ENCODE measurements at places on chromosomes 3 and 15. TPM values are rescaled to one million over a fixed set of nuclear protein-coding genes. Genes with fewer than 3 reads are reported as not detected.
A peak's percentile ranks its signal among the peaks of the same experiment; 100 is the strongest.

Gene IGDCC3
- not detected for total RNA-seq

- DNase-seq = no peak
Measured at GRCh38 chr3:63724987-63725386, 72.5 kb downstream of the SNTN start.

GRCh38 chr3:79887213-79887612, 119.4 kb upstream of the ROBO1 start:
- DNase-seq = no peak

DNA sequence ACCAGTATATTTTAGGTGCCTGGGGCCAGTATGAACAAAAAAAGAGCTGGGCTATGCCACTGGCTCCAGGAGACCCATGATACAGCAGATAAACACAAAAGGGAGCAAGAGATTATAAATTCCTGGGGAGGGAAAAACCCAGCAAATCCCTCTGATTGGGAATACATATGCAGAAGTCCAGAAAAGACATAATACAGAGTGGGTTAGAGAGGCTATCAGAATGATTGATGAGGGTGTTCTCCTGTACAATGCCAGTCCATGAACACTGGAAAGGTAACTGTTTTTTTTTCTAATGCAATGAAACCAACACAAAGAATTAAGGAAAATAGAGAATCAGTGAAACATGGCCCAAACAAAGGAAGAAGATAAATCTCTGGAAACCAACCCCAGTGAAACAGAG, 5.4 kb upstream of the VPS39 start:
- no peak for DNase-seq

DNA sequence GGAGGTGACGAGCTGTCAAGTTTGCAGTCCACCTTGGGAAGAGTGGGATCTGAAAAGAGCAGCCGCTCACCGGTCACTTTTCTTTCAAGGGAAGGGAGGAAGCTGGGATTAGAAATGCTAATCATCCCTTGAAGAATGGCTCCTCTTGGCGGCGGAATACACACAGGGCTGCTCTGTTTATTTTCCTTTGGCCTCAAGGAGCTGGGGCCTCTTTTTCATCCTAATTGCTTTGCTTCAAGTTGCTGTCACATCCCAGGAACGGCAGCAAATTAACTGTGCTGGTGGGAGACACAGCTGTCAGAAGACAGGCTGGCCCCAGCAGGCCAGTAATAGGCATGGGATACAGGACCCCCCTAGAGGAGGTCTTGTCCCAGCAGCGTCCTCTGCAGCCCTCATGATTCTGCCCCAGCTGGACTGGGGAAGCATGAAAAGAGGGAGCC, 6.7 kb downstream of the KBTBD13 start:
- DNase-seq = peak; percentile 30

DNA sequence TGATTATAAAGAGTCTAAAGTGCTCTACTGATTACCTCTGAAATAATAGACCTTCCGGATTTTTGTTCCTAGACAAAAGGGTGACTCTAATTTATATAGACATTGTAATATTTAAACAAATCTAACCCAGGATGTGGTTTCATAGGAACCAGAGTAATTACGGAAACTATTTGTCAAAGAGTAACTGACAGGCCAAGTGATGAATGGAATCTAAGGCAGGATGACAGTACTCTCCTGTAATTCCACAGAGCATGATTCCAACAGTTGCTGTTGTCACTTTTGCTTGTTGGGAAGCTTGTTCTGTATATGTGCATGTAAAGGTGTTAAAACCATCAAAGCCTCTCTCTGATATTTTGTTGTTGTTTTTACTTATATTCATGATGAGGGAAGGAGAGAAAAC, 1141.0 kb downstream of the IGSF11 start:
- DNase-seq = peak; percentile 0

DNA sequence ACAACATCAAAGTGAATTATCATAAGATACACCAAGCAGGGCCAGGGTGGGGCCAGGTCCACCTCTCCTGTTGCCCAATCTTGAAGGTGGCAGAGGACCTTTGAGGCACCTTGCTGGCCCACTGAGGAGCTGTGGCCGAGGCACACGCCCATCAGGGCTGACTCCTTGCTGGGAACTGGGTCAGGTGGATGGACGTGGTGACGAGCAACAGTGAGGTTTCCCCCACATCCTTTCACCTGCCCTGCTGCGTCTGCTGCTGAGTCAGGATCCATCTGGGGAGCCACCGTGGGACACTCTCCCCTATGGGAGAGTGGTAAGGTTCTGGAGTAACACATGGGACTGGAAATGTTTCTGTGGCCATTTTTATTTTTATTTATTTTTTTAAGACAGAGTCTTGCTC, 17.3 kb upstream of the FURIN start:
- DNase-seq = no peak

Gene ATP8B4
- 3.6 TPM for total RNA-seq

GRCh38 chr15:55858661-55859060, 115.7 kb upstream of the PRTG start:
- peak; percentile 41 for DNase-seq

- peak; percentile 90 for DNase-seq
Measured at GRCh38 chr15:101657968-101658784, 6.0 kb upstream of the TM2D3 start.

DNA sequence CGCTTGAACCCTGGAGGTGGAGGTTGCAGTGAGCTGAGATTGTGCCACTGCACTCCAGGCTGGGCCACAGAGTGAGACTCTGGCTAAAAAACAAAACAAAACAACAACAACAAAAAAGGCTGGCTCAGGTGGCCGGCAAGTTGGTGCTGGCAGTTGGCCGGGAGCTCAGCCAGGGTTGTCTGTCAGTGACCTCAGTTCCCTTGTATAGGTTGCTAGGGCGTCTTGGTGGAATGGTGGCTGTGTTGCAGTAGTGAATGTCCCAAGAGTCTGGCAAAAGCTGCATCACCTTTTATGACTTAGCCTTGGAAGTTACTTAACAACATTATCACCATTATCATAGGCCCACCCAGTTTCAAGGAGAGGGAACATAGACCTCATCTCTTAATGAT, 40.6 kb downstream of the ASB7 start:
- no peak for DNase-seq

DNA sequence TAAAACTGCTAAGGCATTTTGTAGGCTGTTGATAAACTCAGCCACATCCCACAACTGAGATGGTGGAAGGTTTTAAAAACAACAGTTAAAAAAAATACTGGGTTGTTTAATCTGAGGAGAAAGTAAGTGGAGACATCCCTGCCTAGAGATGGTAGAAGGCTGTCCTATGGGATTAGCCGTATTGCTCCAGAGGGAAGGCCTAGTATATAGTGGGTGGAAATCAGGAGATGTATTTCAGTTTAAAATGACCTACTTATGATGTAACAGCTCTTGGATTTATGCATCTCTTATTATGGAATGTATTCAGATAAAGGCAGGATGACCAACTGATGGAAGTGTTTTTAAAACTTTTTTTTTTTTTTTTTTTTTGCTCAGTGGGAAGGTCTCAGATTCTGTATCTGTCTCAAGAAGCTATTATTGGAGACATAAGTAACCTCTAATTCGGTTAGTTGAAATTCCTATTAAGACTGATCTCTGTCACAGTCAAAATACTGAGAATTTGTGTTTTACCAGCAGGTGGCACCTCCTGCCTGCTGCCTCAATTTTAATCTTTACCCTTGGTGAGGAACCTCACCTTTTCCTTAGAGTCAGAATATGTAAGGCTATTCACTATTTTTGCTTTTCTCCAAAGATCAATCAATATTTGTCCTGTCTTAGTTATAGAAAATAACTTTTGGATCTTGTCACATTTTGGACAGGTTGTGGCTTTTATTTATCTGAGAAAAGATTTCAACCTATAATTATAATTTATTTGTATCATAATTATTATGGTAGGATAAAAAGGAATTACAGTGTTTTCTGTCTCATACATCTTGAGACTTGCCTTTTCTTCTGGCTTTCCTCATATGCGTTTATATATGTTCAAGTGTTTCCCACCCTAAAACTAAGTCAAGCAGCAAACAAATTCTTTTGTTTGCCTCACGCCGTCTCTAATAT, 63.0 kb downstream of the VPS8 start:
- DNase-seq = peak; percentile 44

DNA sequence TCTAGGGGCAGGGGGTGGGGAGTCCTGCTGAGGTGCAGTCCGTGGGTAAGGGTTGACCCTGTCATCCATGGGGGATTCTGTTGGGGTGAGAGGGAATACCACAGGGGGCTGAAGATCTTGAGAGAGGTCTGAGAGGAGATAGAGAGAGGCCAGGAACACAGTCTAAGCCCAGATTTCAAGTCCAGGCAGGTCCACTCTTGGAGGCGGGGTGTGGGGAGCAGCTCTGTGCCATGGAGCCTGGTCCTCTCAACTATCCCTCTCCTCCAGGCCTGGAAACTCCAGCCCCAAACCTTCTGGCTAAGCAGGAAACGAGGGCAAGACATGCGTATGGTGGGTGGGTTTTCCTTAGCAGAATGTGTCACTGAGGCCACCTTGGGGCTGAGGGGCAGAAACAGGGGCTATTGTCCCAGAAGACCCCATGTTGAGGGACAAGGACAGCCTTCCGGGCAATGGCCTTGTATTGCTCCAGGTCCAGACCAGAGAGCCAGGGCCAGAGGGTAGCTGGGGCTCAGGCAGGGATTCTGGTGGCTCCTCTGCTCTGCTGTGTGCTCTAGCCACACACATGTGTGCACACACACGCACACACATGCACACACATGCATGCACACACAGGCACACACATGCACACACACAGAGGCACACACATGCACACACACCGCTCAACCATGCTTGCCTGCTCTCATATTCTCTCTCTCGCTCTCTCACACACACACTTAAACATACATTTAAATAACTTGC, 48.6 kb upstream of the MAGEF1 start:
- DNase-seq = no peak

Gene ACTC1
- not detected for total RNA-seq

DNA sequence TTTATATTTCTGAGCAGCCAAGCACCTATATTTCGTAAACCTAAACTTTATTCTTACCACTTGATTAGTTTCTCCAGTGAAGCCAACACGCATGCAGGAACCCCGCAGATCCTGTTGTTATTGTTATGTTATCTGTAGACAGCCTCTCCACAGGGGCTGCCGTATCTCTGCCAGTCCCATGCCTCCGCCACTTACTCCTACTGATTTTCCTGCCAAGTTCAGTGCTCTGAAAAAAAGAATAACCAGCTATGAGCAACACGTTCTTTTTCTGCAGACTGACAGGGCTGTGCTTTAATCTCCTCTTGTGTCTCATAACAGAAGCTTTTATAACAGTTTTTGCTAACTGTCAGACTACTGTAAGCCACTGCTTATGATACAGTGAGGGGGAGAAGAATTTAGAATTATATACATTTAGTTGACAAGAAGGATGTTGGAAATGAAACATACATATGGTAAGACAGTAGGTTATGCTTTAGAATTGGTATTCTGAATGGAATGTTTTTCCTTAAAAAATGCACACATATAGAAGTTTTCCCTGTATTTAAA, 347.4 kb downstream of the SI start:
- no peak for DNase-seq

- DNase-seq = peak; percentile 68
Measured at GRCh38 chr15:89112341-89112971, 24.2 kb downstream of the ABHD2 start.

Gene LMAN1L
- total RNA-seq = not detected

DNA sequence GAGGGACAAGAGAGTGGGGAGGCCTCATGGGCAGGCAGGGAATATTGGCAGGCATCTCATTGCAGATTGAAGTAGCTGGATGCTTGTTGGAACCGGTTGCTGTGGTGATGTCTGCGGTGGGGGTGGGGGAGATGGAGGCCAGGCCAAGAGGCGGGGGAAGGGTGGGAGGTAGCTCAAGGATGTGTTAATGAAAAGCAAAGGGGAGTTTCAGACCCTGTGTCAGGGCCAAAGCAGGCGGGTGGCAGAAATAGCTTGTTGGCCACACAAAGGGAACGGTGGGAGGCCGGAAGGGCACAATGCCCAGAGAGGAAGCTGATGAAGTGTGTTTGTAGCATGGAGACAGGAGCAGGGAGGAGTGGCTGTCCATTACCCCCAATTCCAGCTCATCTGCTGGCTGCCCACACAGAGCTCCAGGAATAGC, 28.0 kb downstream of the CCDC33 start:
- no peak for DNase-seq

DNA sequence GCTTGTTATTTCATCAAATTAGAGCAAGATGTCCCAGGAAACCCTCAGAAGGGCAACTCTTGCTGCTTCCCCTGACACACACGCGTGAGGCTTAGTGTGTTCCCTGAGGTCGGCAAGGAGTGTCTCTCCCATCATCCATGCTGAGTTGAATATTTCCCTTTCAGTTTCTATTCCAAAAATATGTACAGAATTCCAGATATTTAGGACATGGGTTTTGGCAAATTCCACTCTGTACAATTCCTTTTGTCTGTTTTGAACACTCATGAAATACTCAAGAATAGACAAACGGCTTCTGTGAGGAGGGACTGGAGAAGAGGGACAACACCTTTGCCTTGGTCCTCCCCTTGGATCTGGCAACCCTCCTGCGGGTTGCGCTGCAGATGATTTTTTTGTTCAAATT, 138.0 kb downstream of the DUT start:
- DNase-seq = no peak

DNA sequence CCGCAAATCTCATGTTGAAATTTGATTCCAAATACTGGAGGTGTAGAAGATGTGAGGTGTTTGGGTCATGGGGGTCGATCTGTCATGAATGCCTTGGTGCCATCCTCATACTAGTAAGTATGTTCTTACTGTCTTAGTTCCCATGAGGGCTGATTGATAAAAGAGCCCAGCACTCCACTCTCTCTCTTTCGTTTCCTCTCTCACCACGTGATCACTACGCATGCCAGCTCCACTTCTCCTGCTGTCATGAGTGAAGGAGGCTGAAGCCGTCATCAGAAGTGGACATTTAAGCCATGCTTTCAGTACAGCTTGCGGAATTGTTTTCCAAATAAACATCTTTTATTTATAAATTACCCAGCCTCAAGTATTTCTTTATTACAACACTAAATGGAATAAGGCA, 6.1 kb downstream of the OR5H15 start:
- DNase-seq = no peak

Gene SAXO2
- total RNA-seq = under 0.01 TPM

- DNase-seq = no peak
Measured at GRCh38 chr3:50275996-50276761, 2.7 kb upstream of the LSMEM2 start.

- DNase-seq = peak; percentile 75
Measured at GRCh38 chr3:129942296-129942695, 32.2 kb upstream of the TRH start.

- peak; percentile 68 for DNase-seq
Measured at GRCh38 chr3:15794303-15794771, 3.4 kb downstream of the ANKRD28 start.

GRCh38 chr15:97991972-97992541, 31.6 kb downstream of the ARRDC4 start:
- no peak for DNase-seq

GRCh38 chr3:22980346-22980745, 222.8 kb upstream of the UBE2E2 start:
- no peak for DNase-seq

Gene TM4SF1
- 1,181 TPM for total RNA-seq

Gene CRABP1
- total RNA-seq = not detected

GRCh38 chr3:107910713-107911259, 180.0 kb downstream of the CD47 start:
- no peak for DNase-seq

GRCh38 chr3:181699171-181699903, 12.4 kb upstream of the SOX2 start:
- DNase-seq = peak; percentile 16

Gene ECE2
- total RNA-seq = not detected

GRCh38 chr3:111332488-111333080, 209.4 kb upstream of the CD96 start:
- DNase-seq = no peak

Gene ADCY5
- under 0.01 TPM for total RNA-seq
